ENCODE measurements at places on chromosomes 16 and 17.

DNA sequence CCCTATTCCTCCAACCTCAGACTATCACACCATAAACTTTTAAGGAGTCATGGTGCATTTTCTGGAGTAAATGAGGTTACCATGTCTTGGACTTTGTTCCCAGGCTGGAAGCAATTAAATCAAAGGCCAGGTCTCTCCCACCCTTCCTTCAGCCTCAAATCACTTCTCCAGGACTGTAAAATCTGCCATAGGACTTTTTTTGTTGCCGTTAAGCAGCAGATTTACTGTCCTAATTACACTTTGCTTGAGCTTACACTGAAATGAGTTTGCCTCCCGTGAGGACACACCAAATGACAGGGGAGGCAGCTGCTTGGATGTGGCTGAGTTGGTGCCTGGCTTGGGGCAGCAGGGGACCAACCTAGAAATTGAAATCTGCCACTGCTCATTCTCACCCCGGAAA lies 14.7 kb downstream of the DCAKD start:
- no peak for DNase-seq

- DNase-seq: no peak
Observed at GRCh38 chr16:46911038-46911437, 26.9 kb downstream of the GPT2 start.

DNA sequence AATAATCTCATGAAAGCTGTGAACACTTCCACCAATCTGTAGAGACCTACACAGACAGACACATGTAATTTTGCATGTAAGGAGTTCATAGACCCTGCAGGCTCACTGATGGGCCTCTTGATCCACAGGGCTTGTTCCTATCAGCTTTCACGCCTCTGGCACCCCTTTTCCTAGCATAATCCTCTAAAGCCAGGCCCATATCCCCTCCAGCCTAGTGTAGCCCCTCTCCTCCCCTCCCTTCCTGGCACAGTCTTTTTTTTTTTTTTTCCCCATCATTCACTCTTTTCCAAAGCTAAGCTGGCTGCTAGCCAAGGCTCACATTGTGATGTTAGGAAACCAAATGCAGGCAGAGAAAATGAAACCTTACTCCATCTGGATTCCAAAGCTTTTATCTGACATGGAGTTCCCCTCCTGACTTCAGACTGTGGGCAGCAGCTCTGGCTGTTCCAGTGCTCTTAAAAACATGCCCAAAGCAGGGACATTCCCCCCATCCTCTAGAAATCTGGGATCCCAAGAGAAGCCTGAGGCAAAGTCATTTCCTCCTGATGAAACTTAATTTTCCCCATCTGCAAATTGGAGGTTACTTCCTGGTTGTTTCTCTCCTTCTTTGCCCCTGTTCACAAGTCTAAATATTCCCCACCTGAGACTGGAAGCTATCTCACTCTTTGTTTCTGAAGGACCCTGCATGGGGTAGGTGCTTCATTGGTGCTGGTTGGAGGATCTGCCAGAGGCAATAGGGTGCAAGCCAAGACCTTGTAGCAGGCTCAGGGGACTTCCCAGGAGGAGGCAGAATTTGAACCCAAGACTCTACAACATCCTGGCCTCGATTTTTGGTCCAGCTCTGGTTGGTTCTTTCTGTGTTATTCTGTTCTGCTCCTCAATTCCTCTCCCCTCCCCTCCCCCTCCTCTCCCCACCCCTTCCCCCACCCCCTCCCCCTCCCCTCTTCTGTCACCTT lies 9.9 kb upstream of the CCL5 start:
- no peak for DNase-seq

DNA sequence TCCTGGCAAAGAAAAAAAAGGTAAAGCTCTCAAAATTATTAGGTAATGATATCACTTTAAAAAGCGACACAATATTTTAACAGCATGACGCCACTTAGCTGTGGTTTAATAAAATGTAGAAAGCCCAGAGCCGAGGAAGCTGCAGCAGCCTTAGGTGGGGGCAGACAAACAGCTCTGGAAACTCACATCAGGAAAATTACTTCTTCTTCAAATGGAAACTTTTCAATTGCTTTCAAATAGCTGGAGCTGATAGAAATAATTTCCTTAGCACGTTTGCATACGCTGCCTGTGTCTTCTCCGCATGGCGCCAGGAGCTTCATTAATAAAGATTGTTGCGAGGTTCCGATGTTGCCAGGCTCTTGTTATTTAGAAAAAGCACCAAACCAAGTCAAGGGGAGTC lies 835.3 kb upstream of the EEF2KMT start:
- no peak for DNase-seq

GRCh38 chr16:14249291-14250032 lies 178.3 kb downstream of the MRTFB start:
- DNase-seq: no peak

GRCh38 chr17:38451840-38452529 lies 23.7 kb downstream of the ARHGAP23 start:
- DNase-seq: no peak

DNA sequence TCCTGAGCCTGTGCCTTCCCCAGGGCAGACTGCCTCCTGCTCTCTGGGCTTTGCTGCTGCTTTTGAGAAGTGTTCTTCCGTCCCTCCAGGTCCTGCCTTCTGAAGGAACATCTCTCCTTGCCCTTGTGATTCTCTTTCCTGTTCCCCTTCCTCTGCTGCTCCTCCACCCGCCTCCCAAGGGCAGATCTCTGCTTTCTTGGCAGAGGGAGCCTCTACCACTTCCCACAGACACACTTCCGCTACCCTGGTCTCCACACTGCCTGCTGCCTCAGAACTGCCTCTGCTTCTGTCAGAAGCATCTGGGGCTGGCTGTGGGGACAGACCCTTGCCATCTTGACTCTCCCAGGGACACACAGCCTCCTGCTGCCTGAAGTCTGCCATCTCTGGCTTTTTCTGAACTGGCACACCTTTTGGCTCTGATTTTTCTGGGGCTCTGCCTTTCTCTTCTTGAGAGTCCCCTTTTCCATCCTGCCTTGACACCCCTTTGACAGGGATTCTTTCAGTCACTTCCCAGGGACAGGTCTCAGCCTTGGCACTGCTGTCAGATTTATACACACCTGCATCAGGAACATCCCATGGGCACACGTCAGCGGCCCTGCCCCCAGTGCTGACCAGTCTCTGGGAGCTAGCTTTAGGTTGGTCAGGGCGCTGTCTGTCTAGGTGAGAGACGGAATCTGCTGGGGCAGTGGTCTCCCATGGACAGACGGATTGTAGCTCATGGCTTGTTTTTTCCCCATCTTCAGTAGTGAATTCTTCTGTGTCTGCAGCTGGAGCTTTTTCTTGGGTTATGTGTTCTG lies 16.6 kb downstream of the GPR179 start:
- no peak for DNase-seq

DNA sequence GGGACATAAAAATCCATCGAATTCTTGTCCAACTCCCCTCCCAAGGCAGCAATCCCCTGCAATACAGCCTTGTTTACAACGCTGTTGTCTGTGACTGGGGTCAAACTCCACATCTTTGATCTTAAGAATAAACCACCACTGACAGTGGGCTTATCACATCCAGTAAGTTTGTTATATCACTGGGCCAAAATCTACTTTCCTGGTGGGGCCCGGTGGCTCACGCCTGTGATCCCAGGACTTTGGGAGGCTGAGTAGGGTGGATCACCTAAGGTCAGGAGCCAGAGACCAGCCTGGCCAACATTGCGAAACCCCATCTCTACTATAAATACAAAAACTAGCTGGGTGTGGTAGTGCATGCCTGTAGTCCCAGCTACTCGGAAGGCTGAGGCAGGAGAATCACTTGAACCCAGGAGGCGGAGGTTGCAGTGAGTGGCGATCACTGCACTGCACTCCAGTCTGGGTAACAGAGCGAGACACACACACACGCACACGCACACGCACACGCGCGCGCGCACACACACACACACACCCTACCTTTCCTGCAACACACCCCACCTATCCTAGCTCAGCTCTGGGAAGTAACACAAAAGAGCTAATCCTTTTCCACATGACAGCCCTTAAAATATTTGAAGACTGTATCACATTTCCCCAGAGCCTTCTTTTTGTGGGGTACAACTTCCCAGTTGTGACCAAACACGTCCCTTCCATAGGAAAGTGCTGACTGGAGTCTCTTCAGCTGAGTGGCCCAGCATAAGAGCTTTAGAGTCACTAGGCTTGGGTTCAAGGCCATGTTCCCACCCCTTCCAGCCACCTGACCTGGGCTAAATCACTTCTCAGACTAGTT lies 20.9 kb upstream of the ABCC1 start:
- DNase-seq: no peak

DNA sequence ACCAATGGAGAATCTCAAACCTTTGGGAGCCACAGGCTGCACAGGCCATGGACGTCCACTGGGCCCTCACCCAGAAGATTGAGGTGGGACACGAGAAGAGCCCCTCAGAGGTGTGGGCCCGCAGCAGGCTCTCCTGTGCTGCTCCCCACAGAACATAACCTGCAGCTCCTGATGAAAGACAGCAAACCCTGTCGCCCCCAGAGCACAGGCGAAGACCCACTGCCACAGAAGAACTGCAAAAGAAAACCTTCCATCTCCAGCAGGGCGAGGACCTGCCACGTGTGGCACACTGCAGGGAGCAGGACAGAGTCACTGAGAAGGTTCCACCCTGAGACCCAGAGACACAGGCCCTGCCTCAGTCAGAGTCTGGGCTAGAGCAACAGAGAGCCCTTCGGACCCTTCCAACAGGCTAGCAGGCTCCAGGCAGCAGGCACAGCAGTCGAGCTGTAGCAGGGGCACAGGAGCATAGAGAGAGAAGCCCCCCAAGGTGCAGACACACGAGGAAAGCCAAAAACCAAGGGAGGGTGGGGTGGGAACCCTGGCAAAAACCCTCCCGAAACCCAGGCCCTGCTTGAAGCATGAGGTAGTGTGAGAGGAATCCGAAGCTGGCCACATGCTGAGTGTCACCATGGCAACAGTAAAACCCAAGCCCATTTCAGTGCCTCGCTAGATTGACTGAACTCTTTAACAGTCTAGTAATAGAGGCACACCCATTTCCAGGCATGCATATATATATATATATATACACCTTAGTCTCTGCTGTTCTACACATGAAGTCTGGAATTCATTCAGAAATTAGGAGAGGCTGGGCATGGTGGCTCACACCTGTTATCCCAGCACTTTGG lies 60.0 kb upstream of the CHMP6 start:
- DNase-seq: no peak

GRCh38 chr16:1430759-1431496 lies at the start of gene PERCC1:
TSS of gene PERCC1 (plus strand) at chr16:1431078. CDS start at chr16:1432594, 1,516 bp downstream.
- no peak for DNase-seq

DNA sequence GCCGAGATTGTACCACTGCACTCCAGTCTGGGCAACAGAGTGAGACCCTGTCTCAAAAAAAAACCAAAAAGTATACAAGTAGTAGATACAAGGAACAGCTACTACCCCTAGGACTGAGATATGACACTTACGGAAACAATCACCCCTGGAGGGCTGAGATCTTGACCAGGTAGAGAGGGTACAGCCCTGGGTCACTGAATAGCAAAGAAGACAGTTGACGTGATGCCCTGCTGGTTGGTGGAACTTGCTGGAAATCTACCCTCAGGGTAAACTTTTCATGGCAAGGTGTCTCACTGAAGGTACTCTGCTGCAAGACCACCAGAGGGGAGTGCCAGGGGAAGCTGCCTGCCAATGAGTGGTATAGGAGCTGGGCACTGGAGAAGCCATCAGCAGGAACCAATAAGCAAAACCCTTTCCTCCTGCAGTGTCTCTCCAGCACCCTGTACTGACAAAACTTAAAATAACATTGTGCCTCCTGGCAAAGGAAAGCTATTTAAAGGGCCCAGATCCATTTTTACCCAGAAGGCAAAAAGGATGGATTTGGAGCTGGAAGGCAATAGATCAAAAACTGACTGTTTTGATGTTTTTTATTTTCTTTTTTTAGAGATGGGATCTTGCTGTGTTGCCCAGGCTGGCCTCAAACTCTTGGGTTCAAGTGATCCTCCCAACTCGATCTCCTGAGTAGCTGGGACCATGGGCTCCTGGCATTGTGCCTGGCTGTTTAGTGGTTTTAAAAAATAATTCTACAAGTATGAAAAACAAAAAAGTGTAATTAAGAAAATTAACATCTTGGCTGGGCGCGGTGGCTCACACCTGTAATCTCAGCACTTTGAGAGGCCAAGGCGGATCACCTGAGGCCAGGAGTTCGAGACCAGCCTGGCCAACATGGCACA lies 11.3 kb upstream of the PDXDC1 start:
- DNase-seq: no peak

GRCh38 chr16:30458561-30459394 lies 13.1 kb upstream of the SEPHS2 start:
- DNase-seq: peak; percentile 84

GRCh38 chr16:90008708-90009145 lies 10.5 kb downstream of the DBNDD1 start:
- DNase-seq: peak; percentile 47

DNA sequence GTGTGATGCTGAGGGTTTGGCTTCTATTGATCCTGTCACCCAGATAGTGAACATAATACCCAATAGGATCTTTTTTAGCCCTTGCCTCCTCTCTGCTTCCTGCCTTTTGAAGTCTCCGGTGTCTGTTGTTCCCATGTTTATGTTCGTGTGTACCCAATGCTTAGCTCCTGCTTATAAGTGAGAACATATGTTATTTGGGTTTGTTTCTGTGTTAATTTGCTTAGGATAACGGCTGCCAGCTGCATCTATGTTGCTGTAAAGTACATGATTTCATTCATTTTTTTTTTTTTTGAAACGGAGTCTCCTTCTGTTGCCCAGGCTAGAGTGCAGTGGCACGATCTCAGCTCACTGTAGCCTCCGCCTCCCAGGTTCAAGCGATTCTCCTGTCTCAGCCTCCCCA lies 23.0 kb downstream of the DUS2 start:
- DNase-seq: no peak

DNA sequence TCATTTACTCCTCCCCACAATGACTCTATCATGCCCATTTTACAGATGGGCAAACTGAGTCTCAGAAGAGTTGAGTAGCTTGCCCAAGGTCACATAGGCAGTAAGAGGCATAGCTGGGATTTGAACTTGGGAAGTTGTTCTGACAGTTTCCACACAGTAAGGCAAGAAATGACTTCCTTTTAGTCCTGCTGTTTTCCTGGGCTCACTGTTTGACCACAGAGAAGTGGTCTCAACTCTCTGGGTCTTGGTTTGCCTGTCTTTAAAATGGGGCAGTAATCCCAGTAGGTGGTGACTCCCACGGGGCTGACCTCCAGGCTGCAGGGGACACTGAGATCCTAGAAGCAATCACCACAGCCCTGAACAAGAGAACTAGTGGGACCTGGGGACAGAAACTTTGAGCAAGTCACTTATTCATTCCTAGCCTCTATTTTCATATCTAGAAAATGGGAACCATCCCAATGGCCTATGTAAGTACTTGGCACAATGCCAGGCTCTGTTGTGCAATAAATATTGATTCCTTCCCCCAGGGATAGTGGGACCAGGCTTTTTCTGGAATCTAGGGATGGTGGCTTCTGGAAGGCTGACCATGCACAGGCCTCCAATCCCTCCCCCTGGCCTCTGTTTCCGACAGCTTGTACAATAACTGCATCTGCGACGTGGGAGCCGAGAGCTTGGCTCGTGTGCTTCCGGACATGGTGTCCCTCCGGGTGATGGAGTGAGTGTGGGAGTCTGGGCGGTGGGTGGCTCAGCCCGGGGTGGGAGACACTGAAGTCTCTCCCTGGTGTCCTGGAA lies 20.5 kb downstream of the DEXI start:
- no peak for DNase-seq
